SK-N-DZ (cell line): ENCODE measurements at places on chromosomes 5 and 9.

- DNase-seq, result peak; percentile 100
These were observed 166.3 kb downstream of the DOCK2 start for GRCh38 chr5:169803077-169803981.

GRCh38 chr9:70403166-70403565 is 11.3 kb downstream of the KLF9 start:
- DNase-seq, result no peak

DNA sequence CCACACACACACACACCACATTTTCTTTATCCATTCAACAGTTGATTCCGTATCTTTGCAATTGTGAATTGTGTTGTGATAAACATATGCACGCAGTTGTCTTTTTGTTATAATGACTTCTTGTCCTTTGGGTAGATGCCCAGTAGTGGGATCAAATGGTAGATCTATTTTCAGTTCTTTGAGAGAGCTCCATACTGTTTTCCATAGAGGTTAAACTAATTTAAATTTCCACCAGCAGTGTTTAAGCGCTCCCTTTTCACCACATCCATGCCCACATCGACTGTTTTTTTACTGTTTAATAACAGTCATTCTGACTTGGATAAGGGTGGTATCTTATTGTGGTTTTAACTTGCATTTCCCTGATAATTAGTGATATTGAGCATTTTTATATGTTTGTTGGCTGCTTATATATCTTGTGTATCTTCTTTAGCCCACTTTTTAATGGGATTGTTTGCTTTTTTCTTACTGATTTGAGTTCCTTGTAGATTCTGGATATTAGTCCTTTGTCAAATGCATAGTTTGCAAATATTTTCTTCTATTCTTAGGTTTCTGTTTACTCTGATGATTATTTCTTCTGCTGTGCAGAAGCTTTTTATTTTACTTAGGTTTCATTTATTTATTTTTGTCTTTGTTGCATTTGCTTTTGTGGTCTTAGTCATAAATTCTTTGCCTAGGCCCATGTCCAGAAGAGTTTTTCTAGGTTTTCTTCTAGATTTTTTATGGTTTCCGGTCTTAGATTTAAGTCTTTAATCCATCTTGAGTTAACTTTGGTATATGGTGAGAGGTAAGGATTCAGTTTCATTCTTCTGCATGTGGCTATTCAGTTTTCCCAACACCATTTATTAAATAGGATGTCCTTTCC is 82.4 kb downstream of the SH3RF2 start:
- DNase-seq, result no peak

DNA sequence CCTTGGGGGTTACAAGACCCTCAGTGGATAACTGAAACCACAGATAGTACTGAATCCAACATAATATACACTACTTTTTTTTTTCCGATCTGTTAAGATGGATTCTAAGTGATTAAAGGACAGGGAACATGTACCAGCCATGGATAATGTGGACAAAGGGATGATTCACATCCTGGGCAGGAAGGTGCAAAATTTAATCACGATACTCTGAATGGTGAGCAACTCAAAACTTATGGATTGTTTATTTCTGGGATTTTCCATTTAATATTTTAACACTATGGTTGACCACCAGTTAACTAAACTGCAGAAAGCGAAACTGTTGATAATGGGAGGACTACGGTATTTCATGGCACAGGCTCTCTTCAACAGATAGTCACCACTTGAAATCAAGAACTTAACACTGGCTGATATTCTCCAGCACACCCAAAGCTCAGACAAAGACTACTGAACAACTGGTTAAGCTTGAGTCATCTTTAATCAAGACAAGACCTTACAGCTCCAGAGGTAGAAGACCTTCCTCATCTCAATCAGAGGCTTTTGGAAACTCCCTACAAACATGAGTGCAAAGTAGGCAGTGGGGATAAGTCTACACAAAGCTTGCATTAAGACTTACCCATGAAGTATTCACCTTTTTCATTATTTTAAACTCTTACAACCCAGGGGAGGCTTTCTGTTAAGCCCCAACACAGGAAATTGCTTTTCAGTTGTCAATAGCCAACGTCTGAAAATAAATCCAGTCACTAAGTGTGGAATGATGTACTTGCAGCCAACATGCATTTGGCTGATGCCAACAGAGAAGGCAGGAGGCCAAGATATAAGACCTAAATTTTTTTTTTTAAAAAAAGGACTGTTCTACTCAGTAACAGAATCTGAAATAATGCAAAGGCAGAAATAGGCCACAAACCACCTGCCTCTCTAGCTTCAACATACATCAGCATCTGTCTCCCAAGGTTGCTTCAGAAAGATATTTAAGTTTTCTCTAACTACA is 78.7 kb downstream of the ELAVL2 start:
- DNase-seq, result no peak

- DNase-seq, result no peak
These were observed 37.0 kb downstream of the TRIM32 start for GRCh38 chr9:116724123-116724522.

DNA sequence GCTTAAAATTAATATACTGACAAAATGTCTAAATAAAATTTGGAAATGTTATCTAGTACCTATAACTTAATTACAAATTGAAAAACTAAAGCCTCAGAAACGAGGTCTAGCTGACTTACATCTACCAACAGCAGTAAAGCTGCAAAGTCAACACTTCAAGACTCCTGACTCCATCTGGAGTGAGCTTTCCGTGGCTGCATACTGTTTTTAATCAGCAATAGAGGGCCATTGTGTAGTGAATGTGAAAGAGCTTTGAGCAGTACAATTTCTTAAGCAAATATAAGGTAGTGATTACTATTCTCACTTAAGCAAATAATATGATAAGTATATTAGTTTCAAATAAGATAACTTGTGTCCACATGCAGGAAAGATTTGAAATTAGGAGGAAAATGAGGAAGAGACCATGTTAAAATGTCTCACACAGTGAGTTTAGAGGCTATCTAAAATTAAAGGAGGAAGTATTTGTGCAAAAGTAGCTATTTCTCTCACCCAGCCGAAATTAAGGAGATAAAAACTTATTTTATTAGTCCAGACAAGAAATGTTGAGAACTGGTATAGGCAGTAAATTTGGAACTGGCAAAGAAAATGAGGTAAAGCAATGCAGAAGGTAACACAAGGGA is 6.4 kb downstream of the SPINK6 start:
- DNase-seq, result no peak

GRCh38 chr5:108118813-108119514 is 262.9 kb downstream of the FBXL17 start:
- no peak for DNase-seq
